ENCODE measurements at places on chromosomes 16 and 17. TPM values are rescaled to one million over a fixed set of nuclear protein-coding genes. Genes with fewer than 3 reads are reported as not detected.

Gene TM4SF5
- not detected for total RNA-seq

Gene CTF1
- 0.17 TPM for total RNA-seq

Gene CPNE7
- total RNA-seq, result not detected

Gene BCAS3
- 18.4 TPM for total RNA-seq

Gene SBK1
- total RNA-seq, result 16.5 TPM

Gene KRTAP3-1
- not detected for total RNA-seq
